ENCODE measurements at places on chromosomes 2 and 18.

- peak; percentile 30 for DNase-seq
These were observed 38.8 kb downstream of the NRP2 start for GRCh38 chr2:205721057-205721449.

DNA sequence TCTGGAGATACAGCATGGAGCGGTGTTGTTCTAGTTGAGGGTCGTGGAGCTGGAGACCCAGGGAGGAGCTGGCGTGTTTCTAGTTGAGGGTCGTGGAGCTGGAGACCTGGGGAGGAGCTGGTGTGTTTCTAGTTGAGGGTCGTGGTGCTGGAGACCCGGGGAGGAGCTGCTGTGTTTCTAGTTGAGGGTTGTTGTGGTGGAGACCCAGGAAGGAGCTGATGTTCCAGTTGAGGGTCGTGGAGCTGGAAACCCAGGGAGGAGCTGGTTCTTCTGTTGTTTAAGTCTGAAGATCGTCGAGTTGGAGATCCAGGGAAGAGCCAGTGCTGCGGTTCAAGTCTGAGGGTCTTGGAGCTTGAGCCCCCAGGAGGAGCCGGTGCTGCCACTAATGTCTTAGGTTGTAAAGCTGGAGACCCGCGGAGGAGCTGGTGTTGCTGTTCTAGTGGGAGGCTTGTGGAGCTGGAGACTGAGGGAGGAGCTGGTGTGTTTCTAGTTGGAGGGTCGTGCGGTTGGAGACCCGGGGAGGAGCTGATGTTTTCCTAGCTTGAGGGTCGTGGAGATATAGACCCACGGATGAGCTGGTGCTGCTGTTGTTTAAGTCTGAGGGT, 155.3 kb downstream of the RTP5 start:
- no peak for DNase-seq

DNA sequence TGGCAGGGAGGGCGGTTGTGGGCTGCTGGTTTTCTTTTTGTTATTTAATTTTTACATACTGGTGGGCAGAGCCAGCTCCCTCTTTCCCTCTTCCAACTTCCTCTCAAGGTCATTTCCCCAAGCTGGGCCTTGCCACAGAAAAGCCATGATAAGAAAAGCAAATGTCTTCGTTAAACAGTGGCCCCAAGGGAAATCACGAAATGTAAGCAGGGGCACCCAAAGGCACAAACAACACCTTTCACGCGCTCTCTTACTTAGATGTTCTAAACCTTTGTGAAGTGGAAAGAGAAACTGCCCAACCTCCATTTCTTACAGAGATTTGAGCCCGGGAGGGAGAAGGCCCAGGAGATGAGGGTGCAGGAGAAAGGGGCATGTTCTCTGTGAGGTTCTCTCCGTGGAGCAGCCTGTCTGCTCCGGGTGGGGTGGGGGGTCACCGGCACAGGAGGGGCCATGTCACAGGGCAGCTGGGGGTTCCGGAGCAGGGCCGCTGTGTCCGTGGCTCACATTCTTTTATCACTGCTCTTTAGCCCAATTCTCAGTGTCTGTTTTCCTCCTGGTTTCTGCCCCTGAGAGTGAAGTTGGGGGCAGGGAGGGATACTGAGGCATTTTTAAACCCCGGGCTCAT, 190.7 kb upstream of the GATA6 start:
- no peak for DNase-seq

GRCh38 chr18:45626330-45627203, 11.3 kb downstream of the SLC14A2 start:
- no peak for DNase-seq

DNA sequence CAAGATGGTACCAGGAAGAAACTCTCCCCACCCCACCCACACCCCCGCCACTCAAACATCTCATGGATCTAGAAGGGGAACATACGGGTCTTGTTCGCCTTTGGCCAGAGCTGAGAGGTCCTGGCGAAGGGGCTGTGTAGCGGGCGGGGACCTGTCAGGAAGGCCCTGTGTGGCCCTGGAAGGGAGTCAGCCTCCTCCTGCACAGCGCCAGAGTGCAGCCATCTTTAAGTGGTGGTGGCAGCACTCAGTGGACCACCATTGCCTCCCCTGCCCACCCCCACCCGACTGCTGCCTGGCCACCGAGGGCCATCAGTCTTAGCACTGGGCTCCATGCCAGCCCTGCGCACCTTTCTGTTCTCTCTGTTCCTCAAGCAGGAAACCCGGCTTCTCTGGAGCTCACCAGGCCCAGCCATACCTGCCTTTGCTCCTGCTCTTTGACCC, 11.6 kb upstream of the FAHD2A start:
- DNase-seq: no peak

DNA sequence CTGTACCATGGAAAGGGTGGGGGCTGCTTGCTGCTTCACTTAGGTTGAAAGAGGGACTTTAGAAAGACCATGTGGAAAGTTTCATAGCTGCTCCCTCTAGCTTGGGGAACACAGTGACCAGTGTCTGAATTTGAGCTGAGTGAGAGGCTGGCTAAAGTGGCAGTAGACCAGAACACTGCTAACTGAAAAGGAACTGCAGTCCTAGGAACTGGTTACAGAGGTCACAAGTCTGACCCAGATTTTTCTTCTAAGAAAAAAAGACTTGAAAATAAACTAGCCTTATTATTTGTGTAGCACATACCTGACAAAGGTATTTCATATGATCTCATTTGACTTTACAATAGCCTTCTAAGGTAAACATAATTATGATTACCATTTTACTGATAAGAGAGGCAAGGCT, 153.6 kb downstream of the FSHR start:
- no peak for DNase-seq

- no peak for DNase-seq
These were observed 414.2 kb downstream of the THSD7B start for GRCh38 chr2:137179542-137179941.

DNA sequence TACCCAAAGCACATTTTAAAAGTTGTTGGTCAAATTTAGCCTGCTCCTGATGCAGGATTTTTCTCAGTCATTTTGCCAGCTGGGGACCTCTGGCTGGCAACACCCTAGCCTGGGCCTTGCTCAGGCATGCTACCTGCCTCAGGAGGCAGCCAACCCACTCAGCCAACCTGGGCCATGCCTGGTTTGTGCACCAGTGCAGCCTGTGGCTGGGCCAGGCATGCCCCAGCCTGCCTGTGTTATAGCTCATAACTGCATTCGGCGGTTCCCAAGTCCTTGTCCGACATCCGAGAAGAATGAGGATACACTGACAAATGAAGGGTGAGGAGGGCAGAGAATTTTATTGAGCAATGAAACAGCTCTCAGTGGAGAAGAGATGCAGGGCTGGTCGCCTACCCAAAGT, 608.0 kb downstream of the SUCLG1 start:
- no peak for DNase-seq

GRCh38 chr2:240662681-240663080, 20.0 kb downstream of the AQP12B start:
- DNase-seq: no peak

DNA sequence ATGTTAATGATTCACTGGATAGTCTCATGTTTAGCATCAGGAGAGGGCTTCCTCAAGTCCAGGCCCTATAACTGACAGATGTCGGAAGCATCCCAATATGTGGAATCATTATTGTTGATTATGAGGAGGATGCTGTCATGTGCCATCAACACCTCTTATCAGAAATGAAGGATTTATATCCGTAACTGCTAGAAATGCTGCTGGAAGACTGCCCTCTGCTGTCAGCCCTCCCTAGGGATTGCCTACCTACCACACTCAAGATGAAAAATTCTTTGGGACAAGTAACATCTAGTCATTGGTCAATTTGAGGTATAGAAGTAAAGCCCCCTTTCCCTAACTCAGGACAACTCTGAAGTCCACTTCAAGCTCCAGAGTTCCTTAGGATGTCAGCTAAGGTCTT, 1166.5 kb upstream of the NXPH2 start:
- no peak for DNase-seq

- no peak for DNase-seq
These were observed 102.9 kb downstream of the RAB3GAP1 start for GRCh38 chr2:135154962-135155361.

GRCh38 chr2:177998006-177998405, 74.6 kb downstream of the PDE11A start:
- no peak for DNase-seq

DNA sequence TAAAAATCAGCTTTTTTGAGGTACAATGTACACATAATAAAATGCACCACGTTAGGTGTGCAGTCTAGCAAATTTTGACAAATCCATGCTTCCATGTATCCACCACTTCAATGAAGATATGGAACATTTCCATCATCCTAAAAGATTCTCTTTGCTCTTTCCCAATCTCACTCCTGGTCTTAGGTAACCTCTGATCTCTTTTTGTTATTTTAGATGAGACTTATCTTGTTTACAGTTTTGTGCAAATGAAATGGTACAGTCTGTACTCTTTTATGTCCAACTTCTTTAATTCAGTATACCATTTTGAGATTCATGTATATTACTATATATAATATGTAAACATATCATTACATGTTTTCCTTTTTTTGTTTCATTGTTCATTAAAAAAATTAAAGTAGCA, 16.3 kb upstream of the SERPINB5 start:
- no peak for DNase-seq

DNA sequence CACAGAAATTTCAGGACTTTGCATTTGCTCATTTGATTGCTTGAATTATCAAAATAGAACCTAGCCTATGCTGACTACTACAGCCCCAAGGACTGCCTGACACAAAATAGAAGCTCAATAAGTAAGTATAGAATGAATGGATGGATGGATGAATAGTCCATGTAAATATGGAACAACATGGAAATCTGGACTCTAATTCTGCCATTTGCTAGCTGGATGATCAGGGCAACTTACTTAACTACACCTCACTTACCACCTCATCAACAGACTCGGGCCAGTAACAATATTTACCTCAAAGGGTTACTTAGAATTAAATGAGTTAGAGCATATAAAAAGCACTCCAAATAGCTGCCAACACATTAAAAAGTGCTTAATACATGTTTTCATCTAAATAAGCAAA, 50.6 kb downstream of the NBAS start:
- DNase-seq: no peak

DNA sequence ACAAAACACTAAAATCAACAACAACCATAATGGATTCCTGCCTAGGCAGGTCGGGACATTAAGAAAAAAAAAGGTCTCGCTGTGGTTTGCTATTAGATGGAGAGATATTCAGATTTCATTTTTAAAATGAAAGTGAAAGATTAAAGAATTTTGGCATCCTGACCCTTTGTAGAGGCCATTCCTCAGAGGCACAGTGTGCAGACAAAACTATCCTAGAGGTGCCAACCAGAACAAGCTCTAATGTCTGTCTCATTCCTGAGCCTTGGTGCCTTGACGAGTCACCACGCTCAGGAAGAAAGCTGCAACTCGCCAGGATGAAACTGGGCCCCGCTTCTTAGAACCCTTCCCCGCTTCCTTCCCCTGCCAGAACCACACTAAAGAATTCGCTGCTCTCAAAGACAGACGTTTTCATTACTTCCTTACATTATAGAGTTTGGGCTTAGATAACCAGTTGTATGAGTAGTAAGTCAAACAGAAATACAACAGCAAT, 156.0 kb downstream of the TGIF1 start:
- DNase-seq: no peak

- DNase-seq: no peak
These were observed 311.4 kb downstream of the PTPRM start for GRCh38 chr18:7878265-7879211.

GRCh38 chr2:174589334-174589733, 8.3 kb downstream of the WIPF1 start:
- DNase-seq: no peak

DNA sequence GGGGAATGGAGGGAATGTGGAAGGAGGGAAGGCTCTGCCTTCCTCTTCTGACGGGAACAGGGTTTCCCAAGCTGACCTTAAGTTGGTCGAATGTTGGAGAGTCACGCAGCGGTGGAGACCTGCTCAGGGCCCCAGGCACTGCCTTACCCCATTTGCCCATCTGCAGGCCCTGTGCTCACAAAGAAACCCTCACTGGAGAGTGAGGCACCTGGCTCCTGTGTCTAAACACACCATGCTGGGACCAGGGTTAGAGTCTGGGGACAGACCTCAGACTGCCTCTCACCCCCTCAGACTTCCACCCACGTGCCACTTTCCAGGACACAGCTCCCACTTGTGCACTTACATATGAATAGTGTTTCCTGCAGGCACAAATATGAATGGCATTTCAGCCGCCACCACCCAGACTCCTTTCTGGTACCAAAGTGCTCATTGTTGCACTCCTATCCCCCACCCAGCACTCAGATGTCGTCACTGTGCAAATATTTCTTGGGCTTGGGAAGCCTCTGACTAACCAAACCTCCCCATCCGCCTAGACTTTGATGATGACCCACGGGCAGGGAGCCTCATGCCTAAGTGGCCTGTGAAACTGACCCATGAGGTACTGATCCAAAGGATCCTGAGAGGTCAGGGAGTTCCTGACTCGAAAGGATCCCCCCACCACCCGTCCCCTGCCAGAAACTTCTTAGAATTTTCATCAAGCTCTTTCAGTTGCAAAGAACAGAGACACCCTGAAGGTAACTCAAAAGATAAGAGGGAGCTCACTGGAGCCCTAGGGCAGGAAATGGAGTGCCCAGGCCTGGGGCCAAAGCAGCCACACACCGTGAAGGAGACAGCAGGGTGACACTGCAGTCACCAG, 78.3 kb downstream of the STPG4 start:
- no peak for DNase-seq

GRCh38 chr2:64330281-64331113, 123.5 kb upstream of the LGALSL start:
- peak; percentile 92 for DNase-seq

GRCh38 chr18:75198036-75198435, 10.9 kb downstream of the PTGR3 start:
- DNase-seq: no peak

DNA sequence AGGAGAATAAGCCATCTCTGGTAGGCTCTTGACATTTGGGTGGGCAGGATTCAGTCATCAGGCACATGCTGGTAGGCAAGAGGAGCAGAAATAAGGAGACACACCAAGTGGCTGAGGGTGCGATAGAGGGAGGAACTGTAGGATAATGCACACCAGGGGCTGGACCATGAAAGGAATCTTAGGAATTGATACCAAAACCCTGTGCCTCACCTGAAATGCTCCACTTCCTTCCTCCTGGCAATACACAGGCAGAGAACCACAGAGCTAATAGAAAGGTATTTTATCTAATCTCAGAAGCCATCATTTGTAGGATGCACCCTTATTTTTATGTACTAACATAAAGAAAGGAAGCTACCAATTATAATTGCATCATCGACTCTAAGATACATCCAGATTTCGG, 4.4 kb upstream of the CYP1B1 start:
- no peak for DNase-seq

GRCh38 chr2:40814616-40815015, 362.7 kb upstream of the SLC8A1 start:
- DNase-seq: no peak

DNA sequence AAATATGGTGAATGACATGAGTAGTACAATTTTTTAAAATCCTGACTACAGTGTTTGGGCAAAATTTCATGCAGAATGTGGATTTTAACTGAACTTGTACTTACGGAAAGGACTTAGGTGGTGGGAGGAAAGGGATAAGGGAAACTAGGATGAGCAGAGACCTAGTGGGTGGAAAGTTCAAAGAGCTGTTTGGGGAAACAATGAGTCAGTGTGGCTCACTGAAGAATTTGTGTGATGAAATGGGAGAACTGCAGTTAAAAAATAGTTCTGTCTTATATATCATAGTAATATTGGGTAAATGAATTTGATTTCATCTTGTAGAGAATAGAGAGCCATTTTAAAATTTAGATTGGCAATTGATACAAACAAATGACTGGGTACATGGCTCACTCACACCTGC, 220.1 kb upstream of the CTAGE1 start:
- no peak for DNase-seq

Measured in GM12865 (cell line).